ENCODE measurements at places on chromosomes 5 and 9.

DNA sequence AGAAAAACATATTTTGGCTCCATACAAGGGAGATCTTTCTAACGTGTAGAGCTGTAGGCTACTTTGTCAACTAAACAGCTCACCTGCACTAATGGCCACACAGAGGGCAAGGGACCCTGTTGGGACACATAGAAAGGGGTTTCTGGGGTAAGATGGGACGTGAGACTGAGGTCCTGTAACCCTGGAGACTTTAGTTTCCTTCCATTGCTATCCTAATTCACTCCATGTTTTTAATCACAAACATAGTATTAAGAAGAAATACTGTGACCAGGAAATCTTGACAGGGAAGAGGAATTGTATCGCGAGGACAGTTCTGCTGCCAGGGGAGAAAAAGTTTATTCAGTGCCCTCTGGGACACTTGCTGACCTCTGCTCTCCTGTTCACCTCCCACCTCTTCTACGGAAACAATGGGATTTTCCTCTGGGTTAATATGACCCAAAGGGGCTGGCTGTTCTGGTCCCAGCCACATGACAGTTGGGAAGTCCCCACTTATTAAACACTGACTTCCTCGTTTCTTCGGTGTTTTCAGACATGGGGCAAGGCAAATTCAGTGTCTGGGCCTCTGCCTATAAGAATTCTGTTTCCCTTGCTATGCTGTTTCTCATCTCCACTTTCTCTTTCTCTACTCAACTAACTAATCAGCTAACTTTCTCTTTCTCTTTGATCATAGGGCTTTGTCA lies 106.9 kb upstream of the SEMA6A start:
- no peak for DNase-seq

- DNase-seq: no peak
Measured at GRCh38 chr5:175698401-175699115, 40.7 kb downstream of the HRH2 start.

DNA sequence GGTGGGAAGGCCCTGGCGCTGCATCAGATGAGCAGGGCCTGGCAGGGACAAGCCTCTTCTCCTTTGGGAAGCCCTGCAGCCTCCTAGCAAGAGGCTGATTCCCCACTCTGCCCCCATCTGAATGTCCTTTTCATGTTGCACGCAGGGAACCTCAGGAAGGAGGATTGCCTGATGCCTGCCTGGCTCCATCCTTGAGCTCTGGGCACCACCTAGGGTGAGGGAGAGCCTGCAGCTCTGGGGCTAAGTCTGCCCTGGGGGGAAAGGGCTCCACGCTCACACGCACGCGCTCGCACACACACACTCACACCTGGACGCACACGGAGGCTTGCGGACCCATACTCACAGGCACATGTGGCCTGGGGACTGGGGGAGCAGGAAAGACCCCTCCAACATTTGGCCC lies 86.6 kb downstream of the LMX1B start:
- no peak for DNase-seq

- DNase-seq: no peak
Measured at GRCh38 chr5:169219961-169220360, 81.0 kb downstream of the SLIT3 start.

GRCh38 chr5:150402901-150403342 lies 9.8 kb downstream of the CD74 start:
- DNase-seq: no peak

DNA sequence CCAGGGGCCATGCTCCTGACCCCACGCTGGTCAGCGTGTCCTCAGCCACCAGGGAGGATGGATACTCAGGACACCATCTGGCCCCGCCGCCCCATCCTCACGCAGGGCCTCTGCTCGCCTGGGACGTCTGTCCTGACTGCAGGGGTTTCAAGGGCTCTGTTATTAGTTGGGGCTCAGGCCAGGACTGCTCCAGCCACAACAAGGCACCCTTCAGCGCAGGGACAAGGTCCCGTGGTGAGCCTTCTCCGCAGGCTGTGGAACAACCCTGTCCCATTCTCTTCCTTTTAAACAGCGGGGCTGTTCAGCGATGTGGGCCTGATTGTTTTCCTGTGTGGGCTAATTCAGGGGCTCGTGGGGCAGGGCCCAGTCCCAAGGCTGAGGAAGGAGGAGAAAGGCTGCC lies 61.6 kb downstream of the SEMA4D start:
- DNase-seq: peak; percentile 87

DNA sequence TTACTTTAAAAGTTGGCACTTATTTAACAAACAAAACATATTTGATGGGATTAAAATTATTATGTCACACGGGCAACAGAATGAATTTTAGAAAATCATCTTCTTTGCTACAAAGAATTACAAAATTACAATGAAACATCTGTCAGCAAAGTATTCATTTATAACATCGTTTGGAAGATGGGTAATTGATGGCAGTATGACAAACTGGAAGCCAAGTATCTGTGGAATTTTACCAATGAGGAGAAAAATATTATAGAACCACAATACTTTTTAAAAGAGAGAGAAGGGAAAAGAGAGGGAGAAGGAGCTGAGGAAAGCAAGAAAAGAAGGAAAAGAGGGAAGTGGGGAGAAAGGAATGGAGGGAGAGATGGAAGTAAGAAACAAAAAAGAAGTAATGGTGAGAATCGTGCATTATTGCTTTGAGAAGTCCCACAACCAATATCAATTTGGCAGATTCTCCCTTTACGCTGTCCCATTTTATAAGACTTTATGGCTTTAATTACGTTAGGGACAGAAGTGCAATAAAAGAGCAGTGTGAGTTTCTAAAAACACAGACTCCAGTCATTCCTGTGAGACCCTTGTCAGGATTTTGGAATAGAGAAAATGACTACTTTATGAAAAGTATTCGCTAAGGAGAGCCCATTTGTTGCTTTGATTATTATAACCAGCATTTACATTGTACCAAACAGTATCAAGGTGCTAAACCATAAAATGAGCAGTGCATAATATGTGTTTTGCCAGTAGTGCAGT lies 76.7 kb downstream of the LURAP1L start:
- DNase-seq: no peak

GRCh38 chr9:122127396-122127798 lies 32.2 kb downstream of the NDUFA8 start:
- DNase-seq: peak; percentile 74

DNA sequence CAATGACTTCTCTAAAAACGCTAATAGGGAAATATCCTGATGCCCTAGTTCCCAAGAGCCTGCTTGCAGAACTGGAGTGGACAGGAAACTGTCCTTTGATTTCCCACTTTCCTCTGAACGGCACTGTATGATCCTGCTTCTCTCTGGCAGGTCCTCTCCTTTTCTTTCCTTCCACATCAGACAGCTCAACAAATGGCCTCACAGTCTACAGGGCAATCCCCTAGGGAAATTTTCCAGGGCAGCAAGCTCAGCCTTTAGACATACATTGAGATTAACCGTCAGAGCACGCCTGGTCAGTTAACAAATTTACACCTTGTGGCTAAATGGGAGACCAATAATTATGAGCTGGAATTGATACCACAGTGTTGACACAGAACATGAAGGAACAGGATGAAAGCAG lies 164.9 kb downstream of the SLC24A2 start:
- DNase-seq: no peak

Data from putamen (tissue), 1 donor.